Amniotic epithelial cell (primary cell): ENCODE measurements at places on chromosomes 5 and 9.

- peak; percentile 57 for DNase-seq
These were observed 352.2 kb downstream of the PLK2 start for GRCh38 chr5:58107704-58108103.

GRCh38 chr5:4246447-4246846 is 650.8 kb downstream of the IRX1 start:
- no peak for DNase-seq

DNA sequence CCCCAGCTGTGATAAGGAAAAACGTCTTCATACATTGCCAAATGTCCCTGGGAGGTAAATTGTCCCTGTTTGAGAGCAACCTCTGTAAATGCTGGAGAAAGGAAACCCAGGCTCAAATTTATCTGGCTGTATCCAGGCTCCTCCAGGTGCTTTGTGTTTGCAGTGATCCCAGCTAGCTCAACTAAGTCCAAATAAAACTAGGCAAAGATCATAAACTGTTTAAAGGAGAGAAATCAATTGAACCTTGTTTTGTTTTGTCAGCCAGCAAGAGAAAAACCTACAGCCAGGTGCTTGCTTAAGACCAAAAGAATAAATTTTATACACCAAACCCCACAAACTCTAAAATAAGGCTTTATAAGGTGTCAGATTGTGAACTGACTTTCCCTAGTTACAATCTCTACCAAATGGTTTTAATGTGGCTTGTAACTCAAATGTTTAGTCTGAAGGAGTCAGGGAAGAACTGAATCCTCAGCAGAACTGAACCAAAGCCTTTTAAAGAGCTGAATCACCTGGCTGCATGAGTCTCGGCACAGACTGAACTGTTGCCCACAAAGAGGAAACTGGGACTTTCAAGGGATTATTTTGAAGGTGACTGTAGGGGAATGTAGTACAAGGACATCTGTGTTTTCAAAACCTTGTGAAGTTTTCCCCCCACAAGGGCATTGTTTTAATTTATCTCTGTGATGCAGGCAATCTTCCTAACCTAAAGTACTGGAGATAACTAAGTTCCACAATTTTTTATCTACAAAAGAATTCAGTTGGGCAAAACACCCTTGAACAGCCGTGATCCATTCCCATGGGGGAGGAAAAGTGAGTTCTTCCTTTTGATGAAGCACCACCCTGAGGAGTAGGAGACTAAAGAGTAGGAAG is 201.7 kb upstream of the TARS1 start:
- peak; percentile 66 for DNase-seq

GRCh38 chr5:72531496-72532190 is 24.4 kb upstream of the ZNF366 start:
- peak; percentile 40 for DNase-seq

- no peak for DNase-seq
These were observed 5.5 kb upstream of the NXNL2 start for GRCh38 chr9:88529496-88529895.

- no peak for DNase-seq
These were observed 45.9 kb downstream of the ABCA1 start for GRCh38 chr9:104882086-104882485.

- DNase-seq, result peak; percentile 82
These were observed 1294.2 kb downstream of the EFNA5 start for GRCh38 chr5:106376522-106376921.

GRCh38 chr9:106284296-106284695 is 578.7 kb upstream of the ZNF462 start:
- no peak for DNase-seq

DNA sequence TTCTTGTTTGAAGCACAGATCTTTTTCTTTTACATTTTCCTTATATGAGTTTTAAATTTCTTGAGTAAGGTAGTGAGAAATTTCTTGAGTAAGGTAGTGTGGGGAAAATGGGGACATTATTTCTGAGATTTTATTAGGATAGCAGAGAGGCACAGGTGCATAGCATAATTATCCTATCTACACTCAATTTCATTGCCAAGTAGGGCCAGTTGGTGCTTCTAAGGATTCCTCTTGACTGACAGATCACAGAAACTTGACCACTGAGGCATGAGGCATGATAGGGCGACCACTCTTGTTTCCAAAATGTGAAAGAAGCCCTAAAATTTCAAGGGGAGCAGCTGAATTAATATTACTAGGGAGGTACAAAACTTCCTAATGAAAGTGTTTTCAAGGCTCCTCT is 31.4 kb upstream of the TMC1 start:
- DNase-seq, result no peak

DNA sequence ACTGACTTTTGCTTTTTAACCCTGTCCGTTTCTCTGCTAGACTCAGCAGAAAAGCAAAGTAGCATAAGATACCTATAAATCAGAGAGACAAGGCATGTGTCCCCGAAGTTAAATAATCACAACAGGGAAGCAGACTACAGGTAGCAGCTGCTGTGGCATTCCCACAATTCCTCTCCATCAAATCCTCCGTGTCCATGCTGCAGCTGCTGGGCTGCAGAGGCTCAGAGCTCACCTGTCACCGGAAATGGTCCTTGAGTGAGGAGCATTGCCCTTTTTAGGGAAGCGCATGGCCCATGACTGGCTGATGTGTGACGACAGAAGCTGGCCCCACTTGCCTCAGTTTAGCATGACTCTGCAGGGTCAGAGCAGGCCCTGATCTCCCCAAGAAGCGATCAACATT is 125.0 kb downstream of the MSX2 start:
- no peak for DNase-seq

- no peak for DNase-seq
These were observed 367.0 kb downstream of the NTRK2 start for GRCh38 chr9:85036496-85036895.

GRCh38 chr9:131178382-131178781 is 53.0 kb downstream of the NUP214 start:
- DNase-seq, result peak; percentile 54

DNA sequence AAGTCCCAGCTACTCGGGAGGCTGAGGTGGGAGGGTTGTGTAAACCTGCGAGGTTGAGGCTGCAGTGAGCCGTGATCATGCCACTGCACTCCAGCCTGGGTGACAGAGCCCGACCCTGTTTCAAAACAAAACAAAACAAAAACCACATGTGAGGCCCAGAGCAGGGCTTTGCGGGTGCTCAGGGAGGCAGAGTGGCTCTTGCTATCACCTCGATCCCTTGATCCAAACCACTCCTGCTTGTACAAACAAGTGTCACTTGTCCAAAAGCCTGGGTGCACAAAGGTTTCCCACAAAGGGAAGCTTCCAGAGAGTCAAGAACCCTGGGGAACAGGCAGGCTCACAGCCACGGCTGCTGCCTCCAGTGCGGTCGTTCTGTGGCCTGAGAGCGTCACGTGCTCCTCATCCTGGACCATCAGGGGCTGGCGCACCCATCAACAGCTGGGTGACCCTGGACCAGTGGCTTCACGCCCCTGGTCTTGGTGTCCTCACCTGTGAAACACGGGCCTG is 162.7 kb downstream of the C9orf50 start:
- no peak for DNase-seq

- no peak for DNase-seq
These were observed 1.5 kb downstream of the RNF208 start for GRCh38 chr9:137220317-137221094.

- DNase-seq, result peak; percentile 85
These were observed 2.6 kb upstream of the PBX3 start for GRCh38 chr9:125744616-125745015.
